ENCODE measurements at places on chromosomes 7 and 10. TPM values are rescaled to one million over a fixed set of nuclear protein-coding genes. Genes with fewer than 3 reads are reported as not detected.

DNA sequence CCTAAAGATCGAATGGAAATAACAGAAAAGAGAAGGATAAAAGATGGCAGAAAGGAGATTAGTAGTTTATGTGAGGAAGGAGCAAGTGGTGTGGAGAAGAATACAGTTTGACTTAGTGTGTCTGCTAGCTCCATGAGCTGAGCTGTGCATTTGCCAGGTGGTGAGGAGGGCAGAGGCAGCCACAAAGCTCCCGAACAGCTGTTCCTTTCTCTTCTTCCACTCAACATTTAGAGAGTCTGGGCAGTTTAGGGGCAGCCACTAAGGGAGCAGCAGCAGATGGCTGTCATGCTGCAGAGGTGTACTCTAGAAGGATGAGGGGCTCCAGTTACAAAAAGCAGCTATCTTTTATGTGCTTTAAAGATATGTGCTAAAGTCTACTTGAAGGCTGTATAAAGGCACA, 674.4 kb downstream of the GRM8 start:
- no peak for DNase-seq

DNA sequence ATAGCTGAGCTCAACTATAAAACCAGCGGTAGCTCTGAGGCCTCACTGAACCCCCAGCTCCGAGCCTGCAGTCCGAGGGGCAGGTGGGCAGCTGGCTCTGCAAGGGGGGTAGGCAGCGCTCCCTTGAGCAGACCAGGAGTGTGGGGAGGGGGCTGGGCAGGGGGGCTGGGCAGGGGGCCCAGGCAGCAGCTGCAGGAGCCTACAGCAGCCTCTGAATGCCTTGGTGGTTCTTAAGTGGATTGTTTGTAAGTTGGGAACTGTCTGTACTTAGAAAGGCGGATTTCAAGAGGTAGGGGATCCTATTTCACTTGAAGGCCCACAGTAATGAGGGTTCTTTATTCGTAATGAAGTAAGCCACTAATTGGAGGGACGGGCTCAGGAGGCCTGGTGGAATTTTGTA, 72.3 kb downstream of the ICA1 start:
- DNase-seq: no peak

DNA sequence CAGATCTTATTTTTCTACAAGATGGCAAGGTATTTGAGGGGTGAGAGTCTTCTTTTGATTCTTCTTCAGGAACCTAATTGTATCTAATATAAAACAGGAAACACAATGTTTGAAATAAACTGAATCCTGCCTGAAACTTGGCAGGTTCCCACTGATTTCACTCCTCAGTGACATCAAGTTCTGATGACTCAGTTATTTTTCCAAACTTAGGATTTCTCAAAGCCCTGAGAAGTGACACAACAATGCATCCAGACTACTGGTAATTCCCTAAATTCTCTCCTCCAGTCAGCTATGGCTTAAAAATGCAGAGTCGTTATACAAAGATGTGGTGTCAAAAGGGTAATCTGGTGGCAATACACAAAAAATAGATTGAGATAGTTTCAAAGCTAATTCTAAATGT, 80.9 kb downstream of the ABLIM1 start:
- peak; percentile 80 for DNase-seq

DNA sequence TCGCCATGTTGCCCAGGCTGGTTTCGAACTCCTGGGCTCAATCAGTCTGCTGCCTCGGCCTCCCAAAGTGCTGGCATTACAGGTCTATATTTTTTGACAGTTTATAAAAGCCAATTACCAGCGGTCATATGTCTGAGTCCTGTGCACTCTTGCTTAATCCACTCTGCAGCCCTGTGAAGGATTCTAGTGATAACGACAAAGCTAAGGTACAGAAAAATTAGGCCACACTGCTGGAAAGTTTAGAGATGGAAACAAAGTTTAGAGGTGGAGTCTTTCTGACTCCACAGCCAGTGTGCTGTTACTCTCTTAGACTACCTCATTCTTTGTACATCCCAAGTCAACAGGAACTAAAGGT, 707 bp downstream of the PTER start:
- no peak for DNase-seq

GRCh38 chr7:87067788-87068187, 8.3 kb upstream of the ELAPOR2 start:
- DNase-seq: no peak

GRCh38 chr7:498678-499641, 20.7 kb downstream of the PDGFA start:
- no peak for DNase-seq

DNA sequence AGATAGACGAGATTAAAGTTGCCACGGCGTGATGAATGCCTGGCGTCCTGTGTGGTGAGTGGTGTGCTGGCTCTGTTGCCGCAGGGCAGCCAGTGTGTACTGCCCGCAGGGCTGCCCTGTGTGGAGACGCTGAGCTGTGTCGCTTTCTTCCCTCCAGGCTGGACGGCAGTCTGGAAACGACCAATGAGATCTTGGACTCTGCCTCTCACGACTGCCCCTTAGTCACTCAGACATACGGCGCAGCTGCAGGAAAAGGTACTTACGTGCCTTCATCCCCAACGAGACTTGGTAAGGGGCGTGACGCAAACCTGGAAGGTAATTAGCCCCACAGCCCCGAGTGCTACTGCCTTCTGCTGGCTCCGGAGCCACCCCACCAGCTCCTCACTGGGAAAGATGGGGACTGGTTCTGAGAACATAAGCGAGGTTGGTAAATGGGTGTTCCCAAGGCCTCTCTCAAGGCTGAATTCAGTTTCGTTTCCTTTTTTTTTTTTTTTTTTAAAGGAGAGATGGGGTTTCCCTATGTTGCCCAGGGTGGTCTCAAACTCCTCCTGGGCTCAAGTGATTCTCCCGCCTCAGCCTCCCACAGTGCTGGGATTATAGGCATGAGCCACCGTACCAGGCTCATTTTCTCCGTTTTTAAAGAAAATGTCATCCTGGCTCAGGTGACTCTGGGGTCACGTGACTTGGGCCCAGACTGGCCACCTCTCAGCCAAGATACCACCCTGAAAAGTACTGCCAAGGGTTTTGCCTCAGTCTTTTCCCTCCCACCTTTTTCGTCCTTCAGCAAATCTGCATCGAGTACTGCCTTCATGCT, 39.6 kb downstream of the WIPI2 start:
- DNase-seq: no peak

DNA sequence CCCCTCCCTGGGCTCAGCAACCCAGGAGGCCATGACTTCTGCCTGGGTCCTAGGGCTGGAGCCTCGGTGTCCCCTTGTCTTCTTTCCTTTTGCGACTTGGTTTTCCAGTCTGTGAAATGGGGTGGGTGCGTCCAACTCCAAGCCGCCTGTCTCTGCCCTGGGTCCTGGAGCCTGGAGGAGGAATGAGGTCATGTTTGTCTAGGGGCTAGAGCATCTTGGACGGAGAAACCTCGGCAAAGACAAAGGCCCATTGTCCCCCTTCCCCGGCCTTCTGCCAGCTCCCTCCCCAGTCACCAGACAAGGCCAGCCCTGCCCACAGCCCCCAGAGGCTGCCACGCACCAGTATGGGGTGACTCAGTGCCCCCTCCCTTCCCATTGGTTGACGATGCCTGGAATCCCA, 39.8 kb upstream of the ELN start:
- DNase-seq: no peak

DNA sequence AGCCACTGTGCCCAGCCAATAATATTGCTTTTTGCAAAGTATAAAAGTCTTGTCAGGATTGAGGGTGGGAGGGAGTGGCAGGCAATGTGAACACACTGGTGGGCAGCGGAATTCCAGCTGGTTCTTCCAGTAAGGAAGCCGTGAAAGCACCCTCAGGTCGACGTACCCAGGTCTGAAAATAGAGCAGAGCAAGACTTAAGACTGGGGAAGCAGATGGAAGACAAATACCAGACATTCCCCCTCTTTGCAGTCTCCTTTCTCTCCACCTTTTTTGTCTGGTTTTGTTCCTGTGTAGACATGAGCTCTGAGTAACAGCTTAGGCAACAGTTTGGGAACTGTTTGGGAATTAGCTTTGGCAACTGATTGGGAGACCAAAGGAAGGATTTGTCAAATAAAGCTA, 17.6 kb upstream of the CSTF2T start:
- DNase-seq: peak; percentile 66

DNA sequence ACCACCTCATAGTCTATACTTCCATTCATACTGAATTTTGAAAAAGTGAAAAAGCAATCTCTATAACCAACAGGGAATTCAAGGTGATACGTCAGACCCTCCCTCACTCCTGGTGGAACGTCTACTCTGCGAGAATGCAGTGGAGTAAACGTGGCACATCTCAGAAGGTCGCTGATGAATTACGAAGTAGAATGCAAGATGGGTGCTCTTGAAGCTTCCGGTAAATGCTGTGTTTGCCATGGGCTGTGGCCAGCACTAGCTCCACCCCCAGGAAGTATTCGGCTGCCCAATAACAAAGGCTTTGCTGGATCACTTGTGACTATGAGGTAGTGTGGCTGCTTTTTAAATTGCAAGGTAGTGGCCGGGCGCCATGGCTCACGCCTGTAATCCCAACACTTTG, 226.0 kb downstream of the PRPF18 start:
- DNase-seq: no peak

DNA sequence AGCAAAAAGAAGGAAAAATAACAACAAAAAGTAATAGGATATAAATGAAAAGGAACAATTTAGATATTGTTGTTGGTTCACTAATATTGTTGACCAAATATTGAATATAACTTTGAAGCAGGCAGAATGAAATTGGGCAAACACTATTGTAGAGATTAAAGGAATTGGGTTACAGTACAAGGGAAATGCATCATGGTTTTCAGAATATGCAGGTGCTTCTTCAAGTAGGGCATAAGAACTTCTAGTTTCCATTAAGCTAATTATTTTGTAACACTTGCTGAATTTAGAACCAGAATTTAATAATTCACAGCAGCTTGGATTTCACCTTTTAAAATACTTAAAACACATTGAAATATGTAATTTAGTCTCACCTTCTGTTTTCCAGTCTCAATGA, 36.5 kb downstream of the RPA3 start:
- DNase-seq: peak; percentile 5

GRCh38 chr10:46052791-46053375, 6.8 kb upstream of the MSMB start:
- DNase-seq: peak; percentile 74

DNA sequence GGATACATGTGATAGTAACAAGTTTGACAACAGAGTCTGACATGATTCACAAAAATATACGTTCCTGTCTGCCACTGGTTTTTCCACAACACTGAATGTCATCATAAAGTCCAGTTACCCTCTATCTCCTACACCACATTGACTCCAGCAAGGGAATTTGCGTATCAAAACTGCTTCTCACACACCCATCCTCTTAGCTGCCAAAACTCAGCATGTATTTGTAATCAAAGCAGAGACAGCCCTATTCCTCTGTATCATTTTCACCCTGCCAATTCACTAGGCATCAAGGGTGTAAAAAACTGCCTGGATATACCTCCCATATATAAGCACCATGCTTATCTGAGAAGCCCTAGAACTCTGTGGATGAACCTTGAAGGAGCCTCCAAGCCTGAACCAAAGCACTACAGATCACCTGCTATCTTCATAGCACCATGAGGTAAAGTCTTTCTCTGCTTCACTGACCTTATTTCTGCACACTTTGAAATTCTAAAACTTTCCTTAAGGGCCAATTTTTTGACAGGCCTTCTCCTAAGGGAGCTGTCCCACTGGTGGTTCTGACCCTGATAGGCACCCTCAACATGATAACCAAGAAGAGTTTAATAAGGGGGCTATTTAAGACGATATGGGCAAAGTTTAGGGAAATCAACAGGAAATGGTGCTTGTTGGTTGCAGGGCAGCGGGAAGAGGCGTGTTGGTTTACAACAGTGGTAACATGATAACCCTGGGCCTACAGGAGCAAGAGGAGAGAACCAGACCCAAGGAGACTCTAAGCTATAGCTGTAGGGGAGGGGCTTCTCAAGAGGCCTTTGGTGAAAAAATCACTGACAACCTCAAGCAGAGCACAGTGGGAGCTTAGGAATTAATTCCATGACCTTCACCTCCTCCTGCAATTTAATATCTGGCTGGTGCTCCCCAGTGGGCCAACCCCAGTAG, at the start of gene IFIT1B:
Gene IFIT1B (plus strand): TSS at position 352 of the 933 bp plus-strand sequence. CDS start 80 bp downstream, at position 432.
- DNase-seq: no peak

DNA sequence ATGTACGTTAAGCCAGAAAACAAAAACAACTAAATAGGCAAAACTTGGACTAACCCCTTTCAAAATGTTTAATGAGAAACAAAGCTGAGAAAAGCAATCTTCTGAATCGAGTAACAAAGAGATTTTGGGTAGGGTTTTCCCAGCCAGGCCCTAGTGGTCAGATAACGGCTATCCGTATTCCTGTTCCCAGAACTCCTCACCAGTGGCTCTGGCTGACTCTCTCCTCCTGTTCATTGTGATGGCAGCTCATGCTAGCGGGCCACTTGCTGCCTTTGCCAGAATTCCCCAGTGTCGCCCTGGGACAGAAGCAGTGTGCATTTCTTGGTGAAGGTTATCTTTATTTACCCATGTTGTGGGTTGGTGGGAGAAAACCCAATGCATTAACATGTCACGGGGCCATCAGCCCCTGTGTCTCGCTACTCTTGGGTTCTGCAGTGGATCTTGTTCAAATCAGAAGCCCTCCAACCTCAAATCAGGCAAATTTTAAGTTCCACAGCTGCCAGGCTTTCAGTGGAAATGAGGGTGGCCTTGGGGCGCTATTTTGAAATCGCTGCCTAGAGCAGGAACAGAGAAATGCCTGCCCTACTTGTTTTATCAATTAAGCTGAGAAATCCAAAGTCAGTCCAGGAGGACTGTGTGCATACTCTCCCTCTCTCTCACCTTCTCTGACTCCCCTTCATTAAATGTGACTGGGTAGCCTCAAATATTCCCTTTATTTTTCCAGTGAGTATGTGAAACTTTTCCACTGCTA, 164.5 kb upstream of the NPVF start:
- no peak for DNase-seq

DNA sequence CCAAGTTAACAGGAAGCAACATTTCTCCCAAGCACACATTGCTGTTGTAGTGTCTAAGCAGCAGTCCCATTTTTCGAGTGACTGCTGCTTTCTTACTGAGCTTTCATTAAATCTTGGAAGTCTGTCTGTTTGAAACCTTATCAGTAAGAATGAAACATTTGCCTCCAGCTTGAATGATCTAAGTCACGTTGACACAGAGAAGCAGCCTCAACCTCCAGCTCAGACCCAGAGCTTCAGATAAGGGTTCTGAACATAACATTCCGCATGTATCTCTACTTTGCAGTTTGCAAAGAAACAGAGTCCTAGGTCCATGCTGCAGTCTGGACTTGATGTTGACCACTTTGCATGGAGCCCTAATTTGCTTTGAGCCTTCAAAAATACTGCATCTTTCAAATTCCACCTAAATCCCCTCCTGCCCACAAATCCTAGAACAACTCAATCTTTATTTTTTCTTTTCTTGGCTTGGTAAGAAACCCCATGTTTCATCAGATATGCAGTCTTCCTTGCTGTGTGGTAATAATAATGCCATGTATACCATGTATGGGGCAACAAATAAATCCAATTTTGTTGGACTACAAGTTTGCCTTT, 698.7 kb upstream of the IGFBP3 start:
- DNase-seq: no peak

The CNTNAP2 gene
- 0.26 TPM for total RNA-seq

The SRRM3 gene
- total RNA-seq: 0.51 TPM

The ETV1 gene
- 0.13 TPM for total RNA-seq

The SFMBT2 gene
- total RNA-seq: under 0.01 TPM

The ALOX5 gene
- total RNA-seq: 0.13 TPM

The ADCYAP1R1 gene
- not detected for total RNA-seq

The TAF3 gene
- total RNA-seq: 1.3 TPM

The RNF148 gene
- 0.26 TPM for total RNA-seq

The PON1 gene
- not detected for total RNA-seq

The CTNNA3 gene
- not detected for total RNA-seq

The SEM1 gene
- 182 TPM for total RNA-seq

The ZKSCAN5 gene
- total RNA-seq: 10.5 TPM
